ENCODE measurements at places on chromosomes 2 and 18.

DNA sequence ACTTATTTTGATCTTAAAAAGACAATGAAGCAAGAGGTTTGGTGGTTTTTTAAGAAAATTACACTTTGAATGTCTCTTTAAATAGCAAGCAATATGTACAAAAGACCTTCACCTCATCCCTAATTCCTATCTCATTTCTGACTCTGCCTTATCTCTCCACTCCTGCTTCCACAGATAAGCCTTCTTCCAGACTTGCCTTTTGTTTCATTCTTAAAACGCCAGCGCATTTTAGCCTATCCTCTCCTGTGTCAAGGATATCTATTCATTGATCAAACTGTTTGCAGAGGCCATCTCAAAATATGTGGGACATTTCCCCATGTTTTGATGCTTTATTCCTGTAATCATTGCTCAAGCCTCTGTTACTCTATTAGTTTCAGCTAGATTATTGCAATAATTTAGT lies 562.5 kb downstream of the PARD3B start:
- no peak for DNase-seq

GRCh38 chr2:72924353-72925240 lies 7.3 kb downstream of the EMX1 start:
- DNase-seq = no peak

- no peak for DNase-seq
Measured at GRCh38 chr18:12827588-12827987, 56.4 kb downstream of the PTPN2 start.

DNA sequence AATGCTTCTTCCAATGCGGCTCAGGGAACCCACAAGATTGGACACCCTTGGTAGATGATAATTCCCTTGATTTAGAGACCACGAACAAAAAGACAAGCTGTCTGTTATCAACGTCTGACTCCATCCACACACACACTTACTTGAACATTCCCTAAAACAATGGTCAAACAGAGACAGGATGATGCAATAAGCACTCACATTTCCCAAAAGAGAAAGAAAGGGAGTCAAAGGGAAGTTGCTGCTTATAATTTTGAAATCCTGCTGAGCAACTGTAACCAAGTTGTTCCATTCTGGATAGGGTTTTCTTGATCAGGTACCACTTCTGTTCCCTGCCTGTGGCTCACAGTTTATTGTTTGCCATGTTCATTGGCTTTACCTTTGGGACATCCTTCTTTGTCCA lies 571.3 kb upstream of the CNTNAP5 start:
- DNase-seq = no peak

GRCh38 chr2:159968279-159968900 lies 94.0 kb downstream of the PLA2R1 start:
- DNase-seq = peak; percentile 50

DNA sequence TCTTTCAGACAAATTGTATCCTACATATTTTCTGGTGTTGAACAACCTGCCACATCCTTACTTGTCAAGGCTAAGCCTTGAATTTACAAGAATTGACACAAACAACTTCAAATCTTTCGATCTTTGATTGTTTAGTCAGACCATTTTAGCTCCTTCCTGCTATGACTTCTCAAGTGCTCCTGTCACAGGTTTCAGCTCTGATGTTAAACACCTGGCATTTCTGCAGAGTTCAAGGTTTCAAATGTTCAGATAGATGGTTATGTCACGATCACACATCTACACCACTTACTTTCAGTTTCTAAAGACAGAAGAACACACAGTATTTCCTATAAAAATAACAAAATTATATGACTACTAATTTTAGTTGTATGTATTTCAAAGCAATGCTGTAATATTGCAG lies 84.0 kb downstream of the RND3 start:
- no peak for DNase-seq

- no peak for DNase-seq
Measured at GRCh38 chr2:158722266-158723105, 72.6 kb upstream of the DAPL1 start.

DNA sequence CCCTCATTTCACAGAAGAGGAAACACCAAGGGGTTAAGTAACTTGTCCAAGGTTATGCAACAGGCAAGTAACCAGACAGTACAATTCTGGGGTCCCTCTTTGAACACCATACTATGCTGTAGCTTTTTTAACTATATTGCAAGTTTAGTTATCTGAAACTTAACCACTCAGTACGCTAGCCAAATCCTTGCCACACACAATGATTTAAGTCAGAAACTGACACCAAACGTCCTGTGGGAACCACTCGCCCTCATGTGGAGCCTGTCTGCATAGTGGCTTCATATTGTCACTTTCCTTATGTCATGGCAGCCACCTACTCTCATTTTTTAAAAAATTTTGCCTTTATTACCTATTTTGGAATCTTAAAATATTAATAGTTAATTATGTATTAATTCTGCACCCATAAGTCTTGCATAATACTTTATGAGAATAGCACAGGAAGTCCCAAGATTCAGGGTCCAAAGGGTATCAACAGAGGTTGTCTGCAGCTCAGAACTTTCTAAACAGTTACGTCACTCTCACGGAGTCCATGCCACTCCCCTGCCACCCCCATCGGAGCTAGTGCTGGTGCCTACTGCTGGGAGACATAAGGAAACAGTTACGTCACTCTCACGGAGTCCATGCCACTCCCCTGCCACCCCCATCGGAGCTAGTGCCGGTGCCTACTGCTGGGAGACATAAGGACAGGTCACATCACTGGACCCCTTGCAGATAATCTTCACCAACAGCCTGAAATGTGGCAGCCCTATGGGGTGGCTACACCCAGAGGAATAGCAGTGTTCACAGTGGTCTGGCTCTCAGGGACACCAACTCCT lies 99.0 kb downstream of the L3MBTL4 start:
- no peak for DNase-seq

DNA sequence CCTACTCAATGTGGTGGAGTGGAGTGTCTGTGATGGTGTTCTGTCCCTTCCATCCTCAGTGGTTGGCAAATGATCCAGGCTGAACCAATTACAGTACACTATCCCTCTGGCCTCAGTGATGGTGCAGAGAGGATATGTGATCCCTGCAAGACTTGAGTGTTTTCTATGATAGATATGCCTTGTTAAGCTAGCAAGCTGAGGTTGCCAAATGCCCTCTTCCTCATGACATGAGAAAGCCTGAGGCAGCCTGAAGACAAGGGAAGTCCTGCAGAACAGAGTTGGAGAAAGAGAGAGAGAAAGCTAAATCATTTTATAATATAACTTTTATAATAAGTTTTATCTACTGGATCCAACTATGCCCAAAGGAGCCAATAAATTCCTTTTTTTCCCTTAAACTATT lies 41.6 kb upstream of the GORASP2 start:
- DNase-seq = no peak

- DNase-seq = no peak
Measured at GRCh38 chr2:64975232-64975821, 13.9 kb upstream of the SLC1A4 start.

- peak; percentile 54 for DNase-seq
Measured at GRCh38 chr2:190996338-190996946, 17.5 kb downstream of the STAT1 start.

DNA sequence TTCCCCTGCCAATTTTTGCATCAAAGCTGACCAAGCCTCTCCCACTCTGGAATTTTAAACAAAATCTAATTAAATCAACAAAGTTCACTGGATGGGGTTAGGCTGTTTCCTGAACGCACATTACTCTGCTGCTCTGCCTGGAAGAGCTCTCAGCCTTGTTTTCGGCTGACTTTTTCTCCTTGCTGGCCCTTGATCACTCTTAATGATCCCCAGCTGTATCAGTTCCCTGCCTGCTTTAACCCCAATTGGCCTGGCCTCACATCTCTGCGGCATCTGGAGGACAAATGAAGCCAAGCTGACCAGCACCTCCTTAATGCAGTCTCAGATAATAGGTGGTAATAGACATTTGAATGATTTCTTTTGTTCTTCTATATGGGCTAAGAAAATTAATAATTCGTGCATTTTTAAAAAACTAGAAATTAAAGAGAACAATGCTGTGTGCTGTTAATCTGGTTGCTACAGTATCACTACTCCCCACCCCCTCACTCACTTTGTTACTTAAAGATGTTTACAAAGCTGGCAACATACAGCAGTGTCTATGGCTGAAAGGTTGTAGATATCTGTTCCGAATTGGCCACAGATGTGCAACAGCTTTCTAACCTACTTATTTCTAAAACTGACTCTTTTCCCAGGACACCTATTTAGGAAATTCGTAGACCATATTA lies 415.2 kb upstream of the KCNH7 start:
- DNase-seq = no peak

- peak; percentile 75 for DNase-seq
Measured at GRCh38 chr2:43178602-43179542, 47.5 kb downstream of the ZFP36L2 start.

DNA sequence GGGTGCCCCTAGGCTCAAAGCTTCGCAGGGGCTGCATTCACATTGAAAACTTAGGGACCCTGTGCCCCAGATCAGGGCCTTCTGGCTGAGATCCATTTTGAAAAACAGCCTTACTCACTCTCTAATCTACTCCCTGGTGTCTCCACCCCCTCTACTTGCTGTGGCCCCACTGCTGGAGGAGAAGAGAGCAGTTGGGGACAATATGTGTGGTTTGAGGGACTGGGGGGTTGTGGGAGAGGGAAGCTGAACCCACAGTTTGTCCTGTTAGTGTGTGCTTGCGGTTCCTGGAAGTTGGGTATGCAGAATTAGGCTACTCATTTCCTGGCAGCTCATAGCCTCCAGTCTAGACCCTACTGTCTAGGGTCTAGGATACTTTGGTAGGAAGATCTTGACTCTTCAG lies 211.4 kb downstream of the PRKCE start:
- peak; percentile 80 for DNase-seq

GRCh38 chr2:210287301-210287700 lies 27.7 kb downstream of the MYL1 start:
- DNase-seq = no peak

GRCh38 chr18:77366720-77367641 lies 117.3 kb downstream of the GALR1 start:
- no peak for DNase-seq

GRCh38 chr2:190927301-190927700 lies 46.7 kb downstream of the GLS start:
- no peak for DNase-seq

GRCh38 chr2:61549546-61549945 lies 11.4 kb upstream of the XPO1 start:
- no peak for DNase-seq

DNA sequence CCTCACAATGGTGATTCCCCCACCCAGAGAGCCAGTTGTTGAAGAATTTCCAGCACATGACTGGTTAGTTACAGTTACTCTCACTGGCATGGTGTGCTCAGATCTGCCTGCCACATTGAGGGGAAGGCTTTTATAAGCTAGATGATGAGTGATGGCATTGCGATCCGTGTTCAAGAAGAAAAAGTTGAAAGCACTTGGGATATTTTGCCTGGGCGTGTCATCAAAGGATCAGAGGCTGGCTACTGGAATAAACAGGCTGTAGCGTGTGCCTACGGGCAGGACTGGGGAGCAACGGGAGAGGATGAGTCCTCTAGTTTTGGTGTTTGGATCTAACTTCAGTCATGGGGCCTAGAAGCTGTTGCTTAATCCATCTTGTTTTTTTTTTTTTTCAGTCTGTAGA lies 175.0 kb downstream of the SETBP1 start:
- no peak for DNase-seq

DNA sequence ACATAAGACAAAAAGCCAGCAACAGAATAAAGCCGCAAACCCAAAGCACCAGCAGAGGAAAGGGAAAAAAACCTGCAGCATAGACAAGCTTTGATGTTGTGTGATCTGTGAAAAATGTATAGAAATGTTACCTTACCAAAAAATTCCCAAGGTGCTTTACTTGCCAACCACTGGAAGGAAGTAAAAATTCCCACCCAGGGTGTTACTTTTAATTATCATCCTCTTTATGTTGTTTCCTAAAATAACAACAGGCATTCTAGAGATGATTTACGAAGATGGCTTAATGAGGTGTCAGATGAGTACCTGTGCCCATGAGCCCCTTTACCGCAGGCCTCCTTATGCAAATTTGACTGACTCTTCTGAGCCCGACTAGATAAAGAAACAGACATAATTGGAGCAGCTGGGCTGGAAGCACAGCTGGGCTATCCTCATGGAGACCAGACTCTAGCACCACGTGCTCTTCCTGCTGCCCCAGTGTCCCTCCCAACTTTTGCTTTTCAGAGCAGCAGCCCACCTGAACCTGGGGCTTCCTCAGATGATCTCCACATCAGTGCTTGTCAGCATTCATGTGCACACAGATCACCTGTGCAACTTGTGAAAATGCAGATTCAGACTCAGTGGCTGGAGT lies 41.5 kb downstream of the SRSF7 start:
- no peak for DNase-seq

DNA sequence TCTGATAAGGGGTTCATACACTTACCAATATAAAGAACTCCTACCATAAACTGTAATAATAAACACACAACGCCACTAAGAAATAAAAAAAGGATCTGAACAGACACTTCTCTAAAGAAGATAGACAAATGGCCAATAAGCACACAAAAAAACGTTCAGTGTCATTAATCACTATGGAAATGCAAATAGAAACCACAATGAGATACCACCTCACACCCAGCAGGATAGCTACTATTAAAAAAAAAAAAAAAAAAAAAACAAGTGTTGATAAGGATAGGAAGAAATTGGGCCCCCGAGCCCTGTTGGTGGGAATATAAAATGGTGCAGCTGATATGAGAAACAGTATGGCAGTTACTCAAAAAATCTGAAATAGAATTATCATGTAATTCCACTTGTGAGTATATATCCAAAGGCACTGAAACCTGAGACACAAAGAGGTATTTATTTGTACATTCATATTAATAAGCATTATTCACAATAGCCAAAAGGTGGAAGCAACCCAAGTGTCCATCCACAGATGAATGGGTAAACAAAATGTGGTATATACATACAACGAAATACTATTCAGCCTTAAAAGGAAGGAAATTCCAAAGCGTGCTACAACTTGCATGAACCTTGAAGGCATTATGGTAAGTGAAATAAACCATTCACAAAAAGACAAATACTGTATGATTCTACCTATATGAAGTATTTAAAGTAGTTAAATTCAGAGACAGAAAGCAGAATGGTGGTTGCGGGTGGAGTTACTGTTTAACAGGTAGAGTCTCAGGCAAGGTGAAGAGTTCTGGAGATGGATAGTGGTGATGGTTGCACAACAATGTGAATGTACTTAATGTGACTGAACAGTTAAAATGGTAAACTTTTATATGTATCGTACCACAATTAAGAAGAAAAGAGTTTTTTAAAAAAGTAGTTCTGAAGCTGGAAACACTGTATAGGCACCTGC lies 17.9 kb downstream of the REV1 start:
- DNase-seq = no peak

DNA sequence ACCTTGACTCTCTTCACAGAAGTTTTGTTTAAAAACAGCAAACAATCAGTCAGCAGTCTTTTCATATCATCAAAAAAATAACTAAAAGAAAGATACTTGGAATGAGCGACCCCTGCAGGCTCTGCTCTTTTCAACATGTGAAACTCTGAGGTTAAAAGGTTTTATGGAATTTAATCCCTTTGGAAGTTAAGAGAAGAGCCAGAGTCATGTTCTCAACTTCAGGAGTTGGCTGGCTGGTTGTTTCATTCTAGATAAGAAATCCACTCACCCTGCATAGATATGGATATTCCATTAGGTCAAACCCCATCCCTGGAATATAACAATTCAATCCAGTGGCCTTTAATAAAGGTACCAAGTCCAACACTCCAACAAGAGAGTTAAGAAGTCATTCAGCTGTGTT lies 115.6 kb upstream of the RMDN2 start:
- peak; percentile 35 for DNase-seq

Data from KBM-7 (cell line).